AG09319 (cell line): ENCODE measurements at places on chromosomes 13 and 19.

GRCh38 chr13:63463782-63464610 lies 2048.3 kb upstream of the PCDH20 start:
- no peak for DNase-seq

- DNase-seq: no peak
These were observed 54.6 kb upstream of the KCTD4 start for GRCh38 chr13:45255247-45255987.

DNA sequence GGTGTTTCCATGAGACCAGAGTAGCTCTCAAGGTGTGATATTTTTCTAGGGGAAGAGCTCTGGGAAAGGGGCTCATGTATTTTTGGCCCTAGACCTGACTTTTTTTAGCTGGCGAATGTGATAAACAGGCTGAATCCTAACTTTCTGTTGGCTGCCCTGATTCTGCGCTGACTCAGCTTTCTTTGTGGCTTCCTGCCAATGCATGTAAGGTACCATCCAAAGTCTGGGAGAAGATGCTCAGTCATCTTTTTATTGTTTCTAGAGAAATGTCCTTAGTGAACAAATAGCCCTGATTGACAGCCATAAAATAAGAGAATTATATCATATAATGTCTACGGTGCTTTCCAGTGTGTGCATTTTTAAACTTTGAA lies 113.6 kb upstream of the MBNL2 start:
- DNase-seq: no peak

DNA sequence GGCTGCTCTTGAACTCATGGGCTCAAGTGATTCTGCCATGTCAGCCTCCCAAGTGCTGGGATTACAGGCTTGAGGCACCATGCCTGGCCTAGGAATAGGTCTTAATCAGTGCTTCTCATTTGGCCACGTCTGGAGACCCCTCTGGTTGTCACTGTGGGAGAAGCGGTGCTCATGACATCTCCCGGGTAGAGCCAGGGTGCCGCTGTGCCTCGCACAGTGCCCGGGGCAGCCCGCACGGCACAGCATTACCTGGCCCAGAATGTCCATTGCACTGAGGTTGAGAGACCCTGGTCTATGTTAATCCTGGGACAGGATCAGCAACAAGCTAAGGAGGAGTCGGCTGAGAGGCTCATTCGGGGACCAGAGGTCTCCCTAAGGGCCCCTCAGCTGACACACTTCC lies 160.8 kb downstream of the EFNB2 start:
- DNase-seq: no peak

DNA sequence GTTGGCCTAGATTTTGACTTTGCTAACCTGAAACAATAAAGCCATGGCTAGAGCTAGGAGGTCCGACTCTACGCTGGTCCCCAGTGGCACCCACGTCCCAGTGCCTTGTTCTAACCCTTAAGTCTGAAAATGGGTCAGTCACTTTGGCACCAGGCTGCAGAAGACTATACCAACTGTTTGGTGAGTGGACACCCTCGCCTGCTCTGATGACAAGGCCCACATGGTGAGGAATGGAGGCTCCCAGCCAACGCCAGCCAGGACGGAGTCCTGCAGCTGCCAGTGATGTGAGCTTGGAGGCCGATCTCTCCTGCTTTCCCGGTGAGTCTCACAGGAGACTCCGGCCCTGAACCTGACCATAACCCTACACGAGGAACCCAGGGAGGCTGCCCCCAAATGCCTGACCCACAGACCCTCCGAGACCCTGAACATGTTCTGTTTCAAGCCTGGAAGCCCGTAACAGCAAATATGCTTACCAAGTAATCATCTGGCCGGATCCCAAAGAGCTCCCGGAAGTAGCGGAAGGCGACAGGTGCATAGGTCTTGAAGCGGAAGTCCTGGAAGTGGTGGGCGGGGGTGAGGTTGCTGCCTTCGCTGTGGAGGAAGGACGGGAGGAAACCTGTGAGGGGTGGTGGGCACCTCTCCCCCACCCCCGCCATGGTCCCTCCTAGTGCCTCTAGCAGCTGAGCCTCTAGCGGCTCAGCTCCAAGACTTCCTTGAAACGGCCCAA lies 34.1 kb upstream of the CACTIN start:
- no peak for DNase-seq

- DNase-seq: no peak
These were observed 11.1 kb upstream of the RAB3A start for GRCh38 chr19:18214779-18215433.

GRCh38 chr13:41955605-41956004 lies 5.3 kb downstream of the VWA8 start:
- no peak for DNase-seq

GRCh38 chr19:11506967-11507366 lies 1.3 kb upstream of the ZNF653 start:
- no peak for DNase-seq

- no peak for DNase-seq
These were observed 4.0 kb downstream of the RDH13 start for GRCh38 chr19:55058781-55059610.

DNA sequence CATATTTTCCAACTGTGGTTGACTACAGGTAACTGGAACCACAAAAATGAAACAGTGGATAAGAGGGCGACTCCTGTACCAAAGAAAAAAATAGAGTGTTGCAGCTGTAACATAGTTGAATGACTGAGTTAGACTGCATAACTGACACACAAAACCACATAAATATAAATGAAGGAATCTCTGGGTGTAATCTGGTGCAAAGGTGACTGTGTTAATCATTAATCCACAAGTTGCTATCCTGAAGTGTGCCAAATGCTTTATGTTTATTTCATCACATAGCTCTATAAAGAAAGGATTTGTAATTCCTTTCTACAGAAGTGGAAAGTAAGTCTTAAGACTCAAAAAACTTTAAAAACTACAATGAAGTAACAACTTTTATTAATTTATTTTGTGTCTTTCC lies 6.0 kb upstream of the GJB2 start:
- no peak for DNase-seq
